MG63 (cell line): ENCODE measurements at places on chromosomes 4 and X. TPM values are rescaled to one million over a fixed set of nuclear protein-coding genes. Genes with fewer than 3 reads are reported as not detected.

Gene CORIN
- not detected in 2 replicates for total RNA-seq

Gene VBP1
- 115 and 172 TPM in 2 replicates for total RNA-seq

Gene MAGEA12
- total RNA-seq: not detected in 2 replicates

DNA sequence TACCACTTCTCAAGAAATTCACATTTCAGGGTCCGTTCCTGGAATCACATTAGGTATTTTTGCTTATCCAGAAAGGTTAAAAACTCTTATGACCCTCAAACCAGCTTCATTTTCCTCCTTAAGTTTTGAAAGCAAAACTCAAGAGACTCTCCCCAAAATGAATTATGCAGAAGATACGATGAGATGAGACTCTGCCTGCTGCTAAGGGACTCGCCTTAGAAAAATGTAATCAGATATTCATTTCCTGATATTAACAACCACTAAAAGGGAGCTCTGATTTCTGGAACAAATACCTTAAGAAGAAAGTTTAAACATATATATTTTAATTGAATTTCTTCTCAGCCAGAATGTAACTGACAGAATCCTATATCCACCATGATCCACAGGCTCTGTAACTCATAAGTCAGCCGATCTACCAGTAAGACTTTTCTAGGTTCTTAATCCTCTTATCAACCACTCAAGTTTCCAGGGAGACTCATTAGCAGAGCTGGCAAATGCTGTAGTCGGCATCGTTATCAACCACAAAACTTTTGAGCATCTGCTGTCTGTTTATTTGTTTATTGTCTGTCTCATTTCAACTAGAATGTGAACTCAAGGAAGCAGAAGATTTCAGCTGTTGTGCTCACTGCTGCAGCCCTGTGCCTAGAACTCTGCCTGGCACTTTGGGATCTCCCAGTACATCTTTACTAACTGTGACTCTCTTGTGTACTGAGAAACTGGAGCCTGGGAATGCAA, 112.5 kb downstream of the LDB2 start:
- DNase-seq: no peak

Gene HTR2C
- not detected in 2 replicates for total RNA-seq

Gene STARD8
- 1.4 and 2.8 TPM in 2 replicates for total RNA-seq

DNA sequence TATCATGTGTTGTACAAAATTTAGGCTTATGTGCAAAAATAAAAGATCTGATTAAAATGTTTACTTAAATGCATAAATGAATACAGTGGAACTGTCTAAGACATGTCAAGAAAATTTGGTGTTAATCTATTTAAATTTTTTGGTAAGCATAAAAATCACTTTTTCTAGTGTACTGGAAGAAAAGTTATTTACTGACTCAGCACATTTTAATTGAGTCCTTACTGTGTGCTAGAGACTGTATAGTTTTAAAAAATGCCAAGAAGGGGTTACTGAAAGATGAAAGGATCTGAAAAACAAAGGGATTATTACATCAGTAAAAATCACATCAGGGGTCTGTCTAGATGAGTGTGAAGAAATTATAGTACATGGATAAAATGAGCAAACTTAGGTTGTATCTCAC, 60.6 kb downstream of the RAPGEF2 start:
- no peak for DNase-seq

DNA sequence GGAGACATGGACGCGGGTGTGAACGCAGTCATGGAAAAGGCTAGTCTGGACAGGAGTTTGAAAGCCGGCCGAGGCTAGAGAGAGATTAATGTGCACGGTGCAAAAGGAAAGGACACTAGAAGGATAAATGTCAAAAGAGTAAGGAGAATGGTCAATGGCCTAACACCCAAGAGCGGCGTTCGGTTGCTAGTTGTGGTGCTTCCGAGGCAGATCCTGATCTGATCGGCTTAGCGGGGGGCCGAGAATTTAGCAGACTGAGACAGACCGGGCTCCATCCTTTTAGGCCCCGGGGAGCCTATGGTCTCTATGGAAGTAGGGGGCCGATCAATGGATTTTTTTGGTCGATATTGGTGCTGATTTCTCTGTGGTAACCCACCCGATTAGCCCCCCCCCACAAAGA, 6.9 kb downstream of the GAGE10 start:
- no peak for DNase-seq

DNA sequence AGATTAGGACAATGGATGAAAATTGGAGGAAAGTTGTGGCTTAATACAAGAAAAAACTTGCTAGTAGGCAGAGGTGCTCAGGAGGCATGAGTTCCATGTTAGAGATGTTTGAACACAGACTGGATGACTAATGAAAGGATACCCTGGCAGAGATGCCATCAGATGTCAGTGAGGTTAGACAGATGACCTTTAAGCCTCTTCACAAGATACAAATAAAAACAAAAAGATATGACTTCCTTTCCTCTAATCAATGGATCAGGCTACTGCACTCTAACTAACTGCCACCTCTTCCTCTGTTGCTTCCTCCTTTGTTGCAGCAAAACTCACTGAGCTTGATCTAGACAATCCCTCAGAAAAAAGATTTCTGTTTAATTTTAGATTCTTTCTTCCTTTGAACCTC, 14.7 kb downstream of the STAP1 start:
- DNase-seq: no peak

DNA sequence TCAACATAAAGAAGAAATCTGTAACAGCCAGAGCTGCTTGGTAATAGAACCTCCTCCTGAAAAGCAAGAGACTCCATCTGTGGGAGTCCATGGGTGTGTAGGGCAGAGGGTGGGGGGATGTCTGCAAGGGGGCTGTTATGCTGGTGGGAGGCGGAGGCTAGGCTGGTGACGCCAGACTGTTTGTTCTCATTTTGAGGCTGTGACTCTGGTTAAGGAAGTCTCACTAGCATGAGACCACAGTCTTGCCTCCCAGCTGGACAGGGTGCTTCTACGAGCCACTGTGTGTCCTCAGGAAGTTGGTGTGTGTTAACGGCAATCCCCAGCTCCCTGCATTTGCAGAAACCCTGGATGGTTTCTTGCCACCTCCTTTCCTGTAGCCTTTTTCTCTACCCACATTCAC, 79.8 kb downstream of the NSUN7 start:
- no peak for DNase-seq

Gene GAGE1
- not detected in 2 replicates for total RNA-seq

GRCh38 chr4:140862177-140862442, 105.9 kb upstream of the TBC1D9 start:
- no peak for DNase-seq

Gene SGMS2
- total RNA-seq: 13.2 and 19.5 TPM in 2 replicates

DNA sequence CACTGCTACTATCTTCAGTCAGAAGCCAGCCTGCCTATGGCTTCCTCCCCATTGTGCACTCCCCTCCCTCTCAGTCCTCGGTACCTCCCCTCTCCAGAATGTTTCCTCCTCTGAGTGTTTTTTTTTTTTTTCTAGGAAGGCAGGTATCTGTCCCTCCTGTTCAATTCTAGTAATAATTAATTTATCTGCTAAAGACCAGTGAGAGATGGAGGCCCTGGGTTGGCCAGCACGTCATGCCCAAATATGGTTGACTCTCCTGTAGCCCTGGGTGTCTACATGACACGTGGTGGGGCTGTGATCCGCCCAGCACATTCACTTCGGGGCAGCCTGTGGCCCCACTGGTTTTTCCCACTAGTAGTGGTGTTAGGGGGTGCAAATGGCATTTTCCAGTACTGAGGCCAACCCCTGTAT, 1.8 kb downstream of the FLNA start:
- no peak for DNase-seq

Gene PAQR3
- total RNA-seq: 3.4 and 5.6 TPM in 2 replicates

DNA sequence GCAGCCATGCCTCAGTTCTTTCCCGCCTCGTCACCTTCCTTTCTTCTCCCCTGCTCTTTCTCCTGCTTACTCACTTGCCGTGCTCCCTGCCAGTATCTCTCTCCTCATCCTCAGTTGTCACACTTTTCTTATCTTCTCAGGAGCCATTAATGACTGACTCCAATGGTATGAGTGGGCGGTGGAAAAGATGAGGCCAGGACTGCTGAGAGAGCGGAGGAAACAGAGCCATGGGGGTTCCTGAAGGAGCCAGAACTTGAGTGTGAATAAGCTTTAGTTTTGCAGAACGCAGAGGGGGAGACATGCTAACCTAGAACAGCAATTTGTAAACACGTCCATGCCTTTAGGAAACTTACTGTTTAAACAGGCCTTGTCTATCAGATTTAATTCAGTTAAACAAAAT, 126.5 kb downstream of the CHIC2 start:
- DNase-seq: peak; percentile 98

Gene SSX2
- total RNA-seq: not detected in 2 replicates

GRCh38 chr4:44100456-44100855, 348.2 kb downstream of the KCTD8 start:
- DNase-seq: no peak

DNA sequence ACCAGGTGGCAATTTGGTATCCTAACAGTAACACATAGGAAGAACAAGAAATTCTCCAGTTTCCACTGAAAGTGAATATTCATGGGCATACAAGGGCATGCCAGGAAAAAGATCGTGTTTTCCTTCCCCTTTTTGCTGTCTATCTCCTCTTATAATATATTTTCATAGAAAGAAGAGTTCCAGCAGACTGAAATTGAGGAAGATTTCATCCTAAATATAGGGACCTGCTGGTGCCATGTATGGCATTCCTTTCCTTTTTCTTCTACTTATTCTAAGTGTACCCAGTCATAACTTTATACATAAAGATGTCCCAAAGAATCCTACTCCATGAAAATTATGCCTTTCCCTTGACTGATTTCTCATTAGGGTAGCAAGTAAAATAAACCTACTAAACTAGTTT, 40.8 kb upstream of the KCNIP4 start:
- DNase-seq: no peak

Gene HUWE1
- total RNA-seq: 41.6 and 42.2 TPM in 2 replicates

DNA sequence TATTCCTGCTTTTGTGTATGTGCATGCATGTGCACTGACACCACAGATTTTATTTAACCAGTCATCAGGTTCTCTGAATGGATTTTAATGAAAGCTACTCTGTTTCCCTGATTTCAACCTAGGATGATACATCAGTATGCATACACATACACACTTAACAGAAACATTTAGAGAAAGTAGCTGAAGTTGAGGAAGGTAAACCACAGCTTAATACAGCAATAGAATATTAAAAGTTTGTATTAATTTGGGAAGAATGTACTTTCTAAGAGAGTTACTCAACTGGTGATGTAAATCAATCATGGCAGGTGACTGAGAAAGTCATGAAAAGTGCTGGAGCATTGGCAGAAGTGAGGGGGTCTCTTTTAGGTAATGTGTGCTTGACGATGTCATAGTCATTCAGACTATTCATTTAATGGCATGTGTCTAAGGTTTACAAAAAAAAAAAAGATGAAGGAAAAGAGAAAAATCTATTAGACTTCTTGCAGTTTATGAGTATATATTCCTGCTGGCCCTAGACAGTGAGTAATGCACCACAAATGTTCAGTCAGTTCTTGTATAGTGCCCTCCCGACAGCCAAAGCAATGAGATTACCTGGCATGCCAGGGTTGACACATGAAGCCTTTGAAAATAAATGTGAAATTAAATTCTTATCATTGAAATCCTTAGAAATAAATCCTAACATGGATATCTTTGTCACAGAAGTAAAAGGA, 187.6 kb downstream of the RAPGEF2 start:
- peak; percentile 22 for DNase-seq

Gene STATH
- not detected in 2 replicates for total RNA-seq

DNA sequence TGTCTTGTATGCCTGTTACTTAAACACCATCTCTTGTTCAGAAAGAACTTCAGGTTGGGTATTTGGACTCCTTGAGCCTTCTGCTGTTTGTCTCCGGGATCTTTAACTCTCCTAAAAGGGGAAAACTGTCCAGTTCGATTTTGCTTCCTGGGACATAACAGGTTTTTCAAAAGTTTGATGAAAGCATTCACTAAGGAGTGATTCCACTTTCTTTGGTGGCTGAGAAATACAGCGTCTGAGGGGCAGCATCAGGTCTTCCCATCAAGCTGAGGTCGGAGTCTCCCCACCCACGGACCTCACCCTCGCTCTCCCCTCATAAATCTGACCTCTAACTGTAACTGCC, 1.4 kb downstream of the AFAP1 start:
- DNase-seq: no peak

GRCh38 chr4:174869339-174869738, 40.3 kb upstream of the GLRA3 start:
- no peak for DNase-seq

Gene KLHL13
- 14.2 and 16.3 TPM in 2 replicates for total RNA-seq

DNA sequence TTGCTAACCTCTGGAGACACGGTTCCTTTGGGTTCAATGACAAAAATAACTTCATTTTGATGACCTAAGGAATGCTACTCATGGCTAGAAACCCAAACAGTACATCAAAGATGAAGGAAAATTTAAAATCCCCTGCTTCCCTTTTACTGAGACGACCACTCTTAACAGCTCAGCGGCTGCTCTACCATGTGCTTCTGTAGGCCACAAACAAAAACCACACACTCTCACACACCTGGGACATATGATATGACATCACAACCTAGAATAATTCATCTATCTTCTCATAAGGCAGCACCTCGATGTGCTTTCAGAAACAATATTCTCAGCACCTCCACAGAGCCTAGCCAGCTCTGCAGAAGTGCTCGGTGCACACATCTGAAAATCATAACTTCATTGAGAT, 34.7 kb downstream of the ABLIM2 start:
- DNase-seq: no peak
